ENCODE measurements at places on chromosomes 1 and 21. TPM values are rescaled to one million over a fixed set of nuclear protein-coding genes. Genes with fewer than 3 reads are reported as not detected.

DNA sequence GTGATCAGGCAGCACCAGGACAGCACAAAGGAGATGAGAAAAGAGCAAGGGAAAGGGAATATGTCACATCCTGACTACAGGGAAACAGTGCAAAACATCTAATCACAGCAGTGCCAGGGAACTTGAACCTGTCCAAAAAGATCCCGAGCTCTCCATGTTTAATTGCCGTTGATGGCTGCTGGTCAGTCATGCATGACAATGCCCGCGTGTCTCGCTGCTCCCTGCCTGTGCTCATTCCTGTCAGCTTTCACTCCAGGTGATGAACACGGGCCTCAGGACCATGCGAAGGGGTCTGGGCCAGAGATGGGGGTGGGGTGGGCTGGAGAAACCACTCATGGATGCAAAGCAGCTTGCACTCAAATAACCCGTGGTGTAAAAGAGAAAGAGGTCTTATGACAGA lies 287.0 kb downstream of the GPATCH2 start:
- H3K4me3 ChIP-seq, result no peak overlapping the region
- DNase-seq, result no peak
- H3K27ac ChIP-seq, result no peak overlapping the region
- no peaks in the 10 kb centered on the region for H3K4me1 ChIP-seq

DNA sequence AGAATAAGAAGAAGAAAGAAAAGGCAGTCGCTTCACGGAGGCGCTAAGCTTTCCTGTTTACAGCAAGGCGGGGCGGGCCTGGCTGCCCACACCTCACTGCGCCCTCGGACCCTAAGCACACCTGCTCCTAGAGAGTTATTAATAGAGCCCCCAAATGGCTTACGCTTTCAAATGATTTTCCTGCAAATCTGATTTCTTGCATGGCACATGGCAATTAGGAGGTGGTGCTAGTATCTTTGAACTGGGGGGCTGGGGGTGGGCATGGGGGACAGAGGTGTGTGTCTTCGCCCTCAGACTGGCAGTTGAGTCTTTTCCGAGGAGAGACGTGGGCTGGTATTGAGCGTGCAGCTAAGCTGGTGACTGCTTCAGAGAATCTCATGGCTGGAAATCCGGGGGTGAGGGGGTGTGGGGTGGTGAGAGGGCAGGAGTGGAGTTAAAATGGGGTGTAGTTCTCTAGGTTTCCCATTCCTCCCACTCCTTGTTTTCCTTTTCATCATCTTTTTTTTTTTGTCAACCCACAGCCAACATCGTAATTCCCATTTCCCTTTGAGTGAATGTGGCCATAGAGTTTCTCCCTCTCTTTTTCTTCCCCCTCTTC lies 1.3 kb downstream of the S1PR1 start:
- H3K27ac ChIP-seq, result peak overlapping the region; percentile 51
- H3K4me3 ChIP-seq, result peak overlapping the region; percentile 85
- no peaks in the 10 kb centered on the region for H3K27me3 ChIP-seq
- peaks cover 9% of the 10 kb centered on the region for H3K36me3 ChIP-seq
- DNase-seq, result no peak
- H3K4me1 ChIP-seq, result peaks cover 19% of the 10 kb centered on the region

DNA sequence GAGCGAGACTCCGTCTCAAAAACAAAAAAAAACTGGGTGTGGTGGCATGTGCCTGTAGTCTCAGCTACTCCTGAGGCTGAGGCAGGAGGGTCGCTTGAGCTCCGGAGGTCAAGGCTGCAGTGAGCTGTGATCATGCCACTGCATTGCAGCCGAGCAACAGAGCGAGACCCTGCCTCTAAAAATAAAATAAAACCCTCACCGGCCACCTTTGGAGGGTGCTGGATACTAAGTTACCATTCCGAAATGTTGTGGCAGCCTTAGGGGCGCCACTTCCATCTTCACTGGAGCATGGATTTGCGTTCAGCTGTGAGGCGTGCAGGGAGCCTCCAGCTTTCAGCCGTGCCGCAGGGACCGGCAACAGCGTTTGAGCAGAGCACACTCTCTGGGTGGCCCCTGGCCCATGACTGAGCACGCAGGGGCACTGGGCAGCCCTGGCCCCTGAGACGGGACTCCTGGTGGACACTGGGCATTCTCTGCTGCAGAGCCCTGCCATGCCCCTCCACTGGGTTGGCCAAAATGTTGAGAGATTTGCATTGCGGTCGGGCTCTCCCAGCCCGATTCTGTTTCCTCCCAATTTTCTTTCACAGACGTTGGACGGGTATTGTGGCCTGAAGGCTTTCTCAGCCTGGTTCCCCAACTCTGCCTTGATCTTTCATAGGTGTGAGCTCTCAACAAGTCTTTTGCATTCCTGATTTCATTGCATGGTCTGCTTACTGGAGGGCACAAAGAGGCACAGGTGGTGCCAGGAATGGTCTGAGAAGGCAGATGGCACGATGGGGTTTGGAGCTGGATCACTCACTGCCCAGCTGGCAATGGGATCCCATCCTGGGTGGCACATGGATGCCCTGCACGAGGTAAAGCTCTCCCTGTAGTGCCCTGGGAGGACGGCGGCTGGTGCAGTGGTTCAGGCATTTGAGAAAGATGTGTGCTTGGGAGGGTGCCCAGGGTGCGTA lies 5.8 kb upstream of the CFAP74 start:
- peak; percentile 52 for DNase-seq
- H3K27ac ChIP-seq, result no peak overlapping the region
- no peaks in the 10 kb centered on the region for H3K36me3 ChIP-seq
- no peak overlapping the region for H3K4me3 ChIP-seq

- DNase-seq, result no peak
- H3K4me1 ChIP-seq, result no peaks in the 10 kb centered on the region
- H3K27me3 ChIP-seq, result no peaks in the 10 kb centered on the region
- H3K4me3 ChIP-seq, result no peak overlapping the region
- peaks cover 33% of the 10 kb centered on the region for H3K36me3 ChIP-seq
- no peak overlapping the region for H3K27ac ChIP-seq
Observed at GRCh38 chr21:36218691-36219090, 62.1 kb downstream of the DOP1B start.

DNA sequence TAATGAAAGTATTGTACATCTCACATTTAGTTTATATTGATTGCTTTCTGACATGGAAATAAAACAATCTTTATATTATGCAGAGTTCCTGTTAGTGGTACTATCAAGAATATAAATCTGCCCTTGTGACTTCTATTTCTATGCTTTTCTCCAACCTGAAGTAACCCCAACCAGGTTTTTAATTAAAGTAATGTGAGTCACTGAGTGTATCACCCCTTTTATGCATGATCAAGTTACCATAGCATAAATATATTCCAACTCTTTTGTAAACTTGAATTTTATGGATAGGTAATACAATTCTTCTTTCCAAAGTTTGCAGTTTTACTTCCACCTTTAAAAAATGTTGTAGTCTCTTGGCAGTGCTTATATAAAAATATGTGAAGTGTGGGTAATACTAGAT lies 532.3 kb downstream of the USP25 start:
- H3K27ac ChIP-seq, result no peak overlapping the region
- H3K27me3 ChIP-seq, result no peaks in the 10 kb centered on the region
- no peaks in the 10 kb centered on the region for H3K36me3 ChIP-seq

DNA sequence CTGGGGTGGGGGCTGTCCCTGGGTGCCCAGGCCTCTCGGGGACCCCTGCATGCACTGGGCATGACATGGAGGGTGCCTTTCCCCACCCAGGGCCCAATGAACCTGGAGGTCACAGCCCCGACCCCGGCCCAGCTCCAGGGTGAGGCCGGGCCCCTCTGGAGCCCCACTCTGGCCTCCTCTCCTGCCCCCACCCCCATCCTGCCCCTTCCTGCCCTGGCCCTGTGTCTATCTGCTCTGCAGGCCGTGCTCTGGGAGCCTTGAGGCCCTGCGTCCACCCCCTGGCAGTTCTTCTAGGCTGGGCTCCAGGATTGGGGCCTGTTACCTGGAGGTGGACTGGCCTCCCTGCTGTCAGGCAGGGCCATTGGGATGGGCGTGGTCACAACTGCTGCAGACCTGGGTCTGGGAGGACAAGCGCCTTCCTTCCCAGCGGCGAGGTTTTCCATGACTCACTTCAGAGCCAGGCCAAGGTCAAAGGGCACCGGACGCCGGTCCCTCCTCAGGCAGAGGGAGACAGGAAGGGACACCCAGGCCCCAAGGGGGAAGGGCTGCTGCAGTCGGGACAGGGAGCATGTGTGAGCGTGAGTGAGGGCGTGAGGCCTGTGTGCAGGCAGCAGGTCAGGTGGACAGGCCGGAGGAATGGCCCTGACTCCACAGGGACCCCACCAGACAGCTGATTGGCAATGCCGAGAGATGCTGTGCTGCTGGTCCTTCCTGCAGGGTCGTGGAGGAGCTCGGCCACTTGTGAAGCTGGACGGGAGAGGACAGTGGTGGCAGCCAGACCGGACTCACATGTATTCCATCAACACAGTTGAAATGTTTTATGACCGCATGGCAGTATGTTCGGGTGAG lies 31.1 kb upstream of the POFUT2 start:
- H3K36me3 ChIP-seq, result no peaks in the 10 kb centered on the region
- peak; percentile 86 for DNase-seq
- peaks cover 28% of the 10 kb centered on the region for H3K4me1 ChIP-seq
- H3K4me3 ChIP-seq, result no peak overlapping the region
- H3K27ac ChIP-seq, result no peak overlapping the region

DNA sequence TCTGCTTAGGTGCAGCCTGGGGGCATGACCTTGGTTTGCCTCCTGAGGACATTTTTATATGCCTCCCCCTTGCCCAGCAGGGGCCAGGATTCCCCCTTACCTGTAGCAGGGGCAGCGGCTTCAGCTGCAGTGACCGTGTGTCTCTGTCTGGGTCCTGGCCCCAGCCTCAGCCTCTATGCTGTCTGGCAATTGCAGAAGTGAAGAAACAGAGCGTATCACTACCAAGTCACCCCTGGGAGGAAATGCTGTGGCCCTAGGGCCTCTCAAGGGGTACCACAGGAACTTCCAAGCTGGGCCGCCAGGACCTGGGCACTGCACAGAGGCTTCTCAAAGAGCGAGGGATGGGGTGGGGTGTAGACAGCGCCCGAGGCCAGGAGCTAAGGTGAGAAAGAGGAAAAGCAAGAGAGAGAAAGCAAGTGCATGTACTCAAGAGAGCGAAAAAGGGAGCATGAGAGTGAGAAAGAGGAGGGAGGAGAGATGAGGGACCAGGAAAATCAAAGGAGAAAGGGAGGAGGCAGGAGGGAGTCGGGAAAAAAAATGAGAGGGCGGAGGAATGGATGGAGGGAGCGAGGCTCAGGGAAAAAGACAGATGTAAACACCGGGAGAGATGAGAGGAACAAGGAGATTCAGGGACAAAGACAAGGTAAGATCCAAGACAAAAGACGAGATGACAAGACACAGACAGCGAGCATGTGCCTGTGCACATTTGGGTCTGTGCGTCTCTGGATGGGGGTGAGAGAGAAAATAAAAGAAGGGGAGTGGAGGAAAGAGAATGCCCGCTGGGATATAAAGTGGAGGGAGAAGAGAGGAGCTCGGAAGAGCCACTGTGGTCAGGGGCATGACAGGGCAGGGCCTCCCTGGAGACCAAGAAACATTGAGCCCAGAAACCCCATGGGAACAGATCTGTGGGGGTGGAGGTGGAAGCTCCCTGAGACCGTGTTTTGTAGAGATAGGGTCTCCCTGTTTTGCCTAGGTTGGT lies at the start of gene PTAFR:
PTAFR (minus strand) TSS at position 199 of the 979 bp plus-strand sequence. CDS start 25,669 bp downstream, outside the sequence.
- H3K4me1 ChIP-seq, result no peaks in the 10 kb centered on the region
- no peak within 1 kb of the TSS for H3K27ac ChIP-seq
- no peak within 1 kb of the TSS for H3K4me3 ChIP-seq
- H3K36me3 ChIP-seq, result no peaks in the 10 kb centered on the region
- no peaks in the 10 kb centered on the region for H3K27me3 ChIP-seq

DNA sequence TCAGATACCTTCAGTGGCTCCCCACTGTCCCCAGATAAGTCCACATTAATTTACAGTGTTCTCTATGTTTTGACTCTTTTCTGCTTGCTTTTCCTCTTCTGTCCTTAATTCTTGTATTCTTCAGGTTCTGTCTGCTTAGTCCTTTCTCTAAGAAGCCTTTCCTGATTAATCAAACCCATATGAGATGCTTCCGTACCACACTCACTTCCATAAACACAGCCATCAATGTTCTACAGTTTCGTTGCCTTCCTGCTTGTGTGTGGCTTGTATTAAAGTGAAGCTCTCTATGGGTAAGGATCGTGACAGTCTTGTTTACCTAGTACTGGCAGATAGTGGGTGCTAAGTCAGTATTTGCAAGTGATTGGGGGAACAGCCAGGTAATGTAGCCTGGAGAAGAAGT lies 75.9 kb downstream of the PRDM2 start:
- H3K27ac ChIP-seq, result peak overlapping the region; percentile 32
- no peak overlapping the region for H3K4me3 ChIP-seq
- peaks cover 28% of the 10 kb centered on the region for H3K4me1 ChIP-seq
- no peaks in the 10 kb centered on the region for H3K27me3 ChIP-seq
- H3K36me3 ChIP-seq, result peaks cover 47% of the 10 kb centered on the region

DNA sequence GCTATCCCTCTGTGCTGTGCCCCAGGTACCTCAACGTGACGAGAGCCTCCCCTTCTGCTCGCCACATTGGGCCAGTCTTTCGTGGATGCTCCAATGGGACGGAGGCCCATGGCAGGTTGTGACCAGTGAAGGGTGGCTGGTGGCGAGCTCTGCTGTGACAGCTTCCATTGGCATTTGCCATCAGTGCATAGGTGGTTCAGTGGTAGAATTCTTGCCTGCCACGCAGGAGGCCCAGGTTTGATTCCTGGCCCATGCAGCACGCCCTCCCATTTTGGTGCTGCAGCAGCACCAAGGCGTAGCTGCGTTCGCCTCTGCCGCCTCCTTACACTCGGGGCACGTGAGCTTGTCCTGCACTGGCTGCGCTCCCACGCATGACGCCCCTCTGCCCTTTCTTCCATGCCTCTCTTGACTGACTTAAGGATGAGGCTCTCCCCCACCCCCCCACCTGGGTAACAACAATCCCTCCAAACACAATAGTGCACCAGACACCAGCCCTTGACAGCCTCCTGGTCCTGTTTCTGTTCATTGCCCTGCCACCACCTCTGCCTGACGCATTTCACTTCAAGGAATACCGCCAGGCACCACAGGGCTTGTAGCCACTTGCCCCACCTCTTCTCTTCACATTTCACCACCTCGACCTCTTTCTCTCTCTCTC lies 24.7 kb upstream of the FCGR2A start:
- no peaks in the 10 kb centered on the region for H3K4me1 ChIP-seq
- H3K27ac ChIP-seq, result no peak overlapping the region
- H3K27me3 ChIP-seq, result peaks cover 14% of the 10 kb centered on the region
- no peak overlapping the region for H3K4me3 ChIP-seq

DNA sequence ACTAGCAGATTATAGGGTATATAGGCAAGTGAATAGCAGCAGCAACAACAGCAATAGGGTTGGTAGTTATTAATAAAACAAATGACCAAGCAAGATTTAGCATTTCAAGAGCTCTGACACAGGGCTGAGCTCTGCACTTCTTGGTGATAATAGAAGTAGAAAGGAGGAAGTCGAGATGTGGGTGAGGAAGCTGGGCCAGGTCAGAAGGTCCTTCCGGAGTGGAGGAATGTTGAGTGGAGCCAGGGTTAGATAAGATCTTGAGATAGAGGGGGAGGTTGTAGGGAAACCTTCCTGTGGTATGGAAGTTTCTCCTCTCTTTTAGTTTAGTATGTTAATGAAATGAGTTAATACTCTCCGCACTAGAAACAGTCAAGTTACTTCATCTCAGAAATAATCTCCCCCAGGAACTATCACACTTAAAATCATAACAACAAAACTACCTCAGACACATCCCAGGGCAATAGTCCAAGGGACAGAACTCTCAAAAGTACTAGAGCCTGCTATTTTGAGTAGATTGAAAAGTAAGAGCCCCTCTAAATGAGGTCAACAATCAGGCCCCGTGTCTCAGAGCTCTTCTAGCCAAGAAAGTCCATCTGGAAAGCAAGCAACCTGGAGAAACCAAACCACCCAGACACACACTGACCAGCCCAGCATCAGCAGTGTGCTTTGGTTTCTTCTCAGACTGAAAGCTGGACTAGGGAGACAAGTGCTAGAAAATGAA lies 45.4 kb upstream of the ATP1B1 start:
- H3K27me3 ChIP-seq, result no peaks in the 10 kb centered on the region
- H3K27ac ChIP-seq, result no peak overlapping the region
- H3K4me1 ChIP-seq, result no peaks in the 10 kb centered on the region
- H3K4me3 ChIP-seq, result no peak overlapping the region
- DNase-seq, result no peak
- no peaks in the 10 kb centered on the region for H3K36me3 ChIP-seq

HMGB4 gene
- total RNA-seq, result not detected

MRAP gene
- 0.59 TPM for total RNA-seq
